ENCODE measurements at places on chromosomes 6 and 20. TPM values are rescaled to one million over a fixed set of nuclear protein-coding genes. Genes with fewer than 3 reads are reported as not detected.
A peak's percentile ranks its signal among the peaks of the same experiment; 100 is the strongest.

SEL1L2 gene
- not detected for total RNA-seq

CCDC167 gene
- 60.4 TPM for total RNA-seq

IL17F gene
- not detected for total RNA-seq

COL20A1 gene
- 0.44 TPM for total RNA-seq

EYS gene
- total RNA-seq: 0.44 TPM

MEP1A gene
- total RNA-seq: not detected

PI16 gene
- total RNA-seq: not detected

DNA sequence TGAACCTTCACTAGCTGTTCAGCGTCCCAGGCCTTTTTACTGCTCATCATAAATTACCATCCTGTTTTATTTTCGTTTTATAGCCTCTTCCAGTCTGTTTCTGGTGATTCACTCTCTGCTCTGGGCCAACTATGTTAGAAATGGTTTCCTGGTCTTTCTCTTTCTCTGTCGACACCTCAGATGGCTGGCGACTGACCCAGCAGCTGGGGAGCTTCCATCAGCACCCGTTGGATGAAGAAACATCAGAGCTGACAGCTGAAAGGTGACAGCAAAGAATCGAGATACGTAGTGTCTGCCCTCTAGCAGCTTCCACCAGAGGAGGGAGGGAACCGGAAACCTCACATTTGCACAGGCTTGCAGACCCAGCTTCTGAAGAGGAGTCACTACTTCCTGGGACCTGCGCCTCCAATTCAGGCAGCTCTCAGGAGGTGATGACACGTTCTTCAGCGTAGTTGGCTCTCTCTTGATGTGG, 82.9 kb upstream of the MLN start:
- no peak for DNase-seq

DNA sequence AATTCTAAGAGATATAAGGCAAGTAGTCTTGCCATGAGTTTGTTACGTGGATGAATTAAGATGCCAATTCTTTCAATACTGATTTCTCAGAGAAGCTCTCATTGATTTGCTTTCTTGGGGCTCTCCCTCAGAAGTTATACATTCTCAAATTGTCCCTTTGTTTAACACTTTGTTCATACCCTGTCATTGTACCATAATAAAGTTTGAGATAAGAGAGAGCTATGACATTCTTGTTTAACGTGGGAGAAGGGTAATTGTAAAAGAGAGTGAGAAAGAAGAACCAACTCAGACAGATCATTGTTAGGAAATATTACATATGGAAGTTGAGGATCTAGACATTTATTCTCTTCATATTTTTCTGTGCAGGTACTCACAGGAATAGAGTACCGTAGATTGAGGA, 19.1 kb downstream of the ACSS2 start:
- DNase-seq: no peak

DNA sequence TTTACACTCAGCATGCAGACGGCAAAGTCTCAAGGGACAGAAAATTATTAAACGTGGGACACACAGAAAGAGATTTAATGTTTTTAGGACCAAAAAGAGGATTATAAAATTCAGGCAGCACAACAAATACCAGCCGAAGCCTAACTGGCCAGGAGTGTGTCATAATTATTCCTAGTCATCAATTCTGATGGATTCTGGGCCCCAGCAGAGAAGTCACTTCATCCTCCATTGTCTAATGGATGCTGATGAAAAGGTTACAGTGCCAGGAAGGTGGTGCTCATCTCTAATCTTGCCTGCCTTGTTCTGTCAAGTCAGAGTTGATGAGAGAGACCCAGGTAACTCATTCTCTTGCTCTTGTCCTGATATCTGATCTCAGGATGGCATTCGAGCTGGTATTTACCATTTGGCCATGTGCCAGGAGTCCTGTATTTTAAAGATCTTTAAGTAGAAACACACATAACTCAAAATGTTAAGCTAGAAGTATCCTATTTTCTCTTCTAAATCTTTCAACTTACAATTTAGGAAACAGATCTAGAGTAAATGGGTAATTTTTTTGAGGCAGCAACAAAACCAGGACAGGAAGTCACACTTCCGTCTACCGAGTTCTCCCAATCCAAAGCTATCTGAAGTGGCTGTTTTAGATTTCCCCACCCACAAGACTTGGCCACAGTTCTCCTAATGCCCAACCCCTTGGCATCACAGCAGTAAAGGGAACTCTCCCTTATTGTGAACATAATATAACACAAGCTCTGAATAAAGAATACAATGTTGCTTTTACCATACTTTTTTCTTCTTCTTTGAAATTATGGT, 50.0 kb downstream of the ADAT2 start:
- no peak for DNase-seq

DNA sequence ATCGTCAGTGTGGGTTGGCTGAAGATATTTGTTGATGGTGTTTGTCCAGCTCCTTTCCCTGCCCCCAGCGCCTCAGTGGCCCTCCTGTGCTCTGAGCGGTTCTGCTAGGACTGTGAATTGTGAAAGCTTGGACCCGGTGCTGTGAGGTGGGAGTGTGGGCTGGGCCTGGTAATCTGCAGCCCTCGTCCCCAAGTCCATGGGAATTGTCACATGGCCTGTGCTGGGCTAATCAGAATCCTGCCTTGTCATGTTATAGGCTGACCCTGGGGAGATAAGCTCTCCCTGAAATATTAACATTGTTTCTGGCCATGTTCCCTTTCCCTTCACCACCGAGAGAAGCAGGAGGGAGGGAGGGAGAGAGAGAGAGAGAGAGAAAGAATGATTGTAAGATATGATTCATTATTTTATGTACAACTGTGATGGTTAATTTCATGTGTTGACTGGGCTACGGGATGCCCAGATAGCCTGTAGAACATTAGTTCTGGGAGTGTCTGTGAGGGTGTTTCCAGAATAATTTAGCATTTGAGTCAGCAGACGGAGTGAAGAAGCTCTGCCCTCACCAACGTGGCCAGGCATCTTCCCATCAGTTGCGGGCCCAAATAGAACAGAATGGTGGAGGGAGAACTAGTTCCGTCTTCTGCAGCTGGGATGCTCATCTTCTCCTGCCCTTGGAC, 62.4 kb downstream of the TFAP2C start:
- no peak for DNase-seq

DNA sequence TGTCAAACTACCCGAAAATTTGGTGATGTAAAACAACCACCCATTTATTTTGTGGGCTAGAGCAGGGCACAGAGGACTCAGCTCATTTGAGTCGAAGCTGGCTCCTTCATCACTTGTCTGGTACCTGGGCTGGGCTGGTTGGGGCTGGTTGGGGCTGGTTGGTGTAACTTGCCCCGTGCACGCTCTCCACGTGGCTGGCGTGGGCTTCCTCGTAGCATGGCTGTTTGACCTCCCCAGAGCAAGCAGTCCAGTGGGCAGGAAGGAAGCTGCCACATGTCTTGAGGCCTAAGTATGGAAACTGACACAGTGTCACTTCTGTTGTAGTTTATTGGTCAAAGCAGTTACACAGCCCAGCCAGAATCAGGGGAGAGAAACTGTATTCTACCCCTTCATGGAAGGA, 27.1 kb downstream of the BCAS4 start:
- no peak for DNase-seq

DNA sequence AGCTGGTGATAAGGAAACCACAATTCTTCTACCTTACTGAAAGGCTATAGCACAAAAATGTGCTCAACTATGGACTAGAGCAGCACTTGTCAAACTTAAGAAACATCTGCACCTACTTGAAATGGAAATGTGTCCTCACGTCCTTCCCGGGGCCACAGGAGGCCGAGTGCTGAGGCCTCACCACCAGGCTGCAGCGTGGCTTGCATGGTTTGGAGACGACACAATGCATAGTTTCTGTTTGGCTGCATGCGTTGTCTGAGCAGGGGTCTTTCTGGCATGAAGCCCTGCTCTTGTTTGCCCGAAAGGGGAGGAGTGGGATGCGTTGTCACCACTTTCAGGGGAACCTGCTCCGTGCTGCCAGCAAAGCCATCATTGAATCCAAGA, 228.8 kb downstream of the TTLL2 start:
- no peak for DNase-seq

- no peak for DNase-seq
Observed at GRCh38 chr20:595330-596308, 14.5 kb downstream of the TCF15 start.

DNA sequence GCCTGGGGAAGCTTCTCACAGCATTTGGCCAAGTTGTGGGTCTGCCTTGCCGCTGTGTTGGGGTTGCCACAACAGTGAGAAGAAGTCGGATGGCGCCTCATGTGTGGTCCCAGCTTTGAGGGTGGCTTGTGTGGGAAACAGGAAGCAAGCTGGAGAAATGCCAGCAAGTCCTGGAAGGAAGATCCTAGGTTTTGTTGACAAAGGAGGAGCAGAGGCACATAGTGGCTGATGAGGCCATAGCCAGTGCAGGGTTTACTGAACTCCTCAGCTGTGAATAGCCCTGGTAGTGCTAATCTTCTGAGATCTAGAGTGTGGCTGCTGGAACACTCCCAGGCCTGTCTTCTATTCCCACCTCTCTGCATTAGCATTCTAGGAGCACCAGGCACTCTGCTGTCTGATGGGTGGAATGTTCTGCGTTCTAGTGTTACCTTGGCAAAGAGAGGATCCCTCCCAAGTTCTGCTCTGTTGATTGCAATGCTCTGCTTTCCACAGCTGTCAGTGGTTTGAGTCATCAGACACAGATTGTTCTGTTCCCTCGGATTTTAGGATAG, 25.2 kb downstream of the SNPH start:
- DNase-seq: no peak

GRCh38 chr20:1415667-1416468, 23.0 kb upstream of the FKBP1A start:
- peak; percentile 55 for DNase-seq

DNA sequence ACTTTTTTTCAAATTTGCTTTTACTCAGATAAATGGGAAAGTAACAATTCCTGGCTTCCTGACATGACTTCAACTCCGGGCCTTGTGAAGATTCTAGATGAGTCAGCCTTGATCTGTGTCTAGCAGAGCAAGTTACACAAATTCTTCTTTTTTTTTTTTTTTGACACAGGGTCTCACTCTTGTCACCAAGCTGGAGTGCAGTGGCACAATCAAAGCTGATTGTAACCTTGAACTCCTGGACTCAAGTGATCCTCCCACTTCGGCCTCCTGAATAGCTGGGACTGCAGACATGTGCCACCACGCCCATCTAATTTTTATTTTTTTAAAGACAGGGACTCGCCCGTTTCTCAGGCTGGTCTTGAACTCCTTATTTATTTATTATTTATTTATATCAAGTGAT, 7.3 kb upstream of the ARHGAP18 start:
- DNase-seq: no peak
